Osteoblast (primary cell): ENCODE measurements at places on chromosomes 7 and 10. TPM values are rescaled to one million over a fixed set of nuclear protein-coding genes. Genes with fewer than 3 reads are reported as not detected.

DNA sequence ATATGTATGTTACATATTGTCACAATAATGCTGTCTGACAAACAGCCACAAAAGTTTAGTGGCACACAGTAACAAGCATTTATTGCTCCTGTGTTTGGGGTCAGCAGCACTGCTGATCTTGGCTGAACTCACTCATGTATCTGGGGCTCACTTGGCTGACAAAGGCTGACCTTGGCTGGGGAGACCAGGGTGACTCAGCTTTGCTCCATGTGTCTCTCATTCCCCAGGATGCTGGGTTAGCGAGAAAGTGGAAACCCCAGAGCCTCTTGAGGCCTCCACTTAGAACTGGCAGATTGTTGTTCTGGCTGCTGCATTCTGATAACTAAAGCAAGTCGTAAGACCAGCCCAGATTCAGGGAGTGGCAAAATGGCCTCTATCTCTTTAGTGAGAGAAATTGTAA, 217.3 kb upstream of the HABP2 start:
- no peak for DNase-seq

GRCh38 chr7:33485747-33486493, 356.6 kb downstream of the BBS9 start:
- no peak for DNase-seq

GRCh38 chr7:109939207-109939606, 1151.7 kb upstream of the LRRN3 start:
- DNase-seq = no peak

HABP2 gene
- not detected in 2 replicates for total RNA-seq

GDF2 gene
- total RNA-seq = not detected in 2 replicates

- peak; percentile 21 for DNase-seq
Observed at GRCh38 chr7:101104193-101104713, 19.0 kb downstream of the TRIM56 start.

DNA sequence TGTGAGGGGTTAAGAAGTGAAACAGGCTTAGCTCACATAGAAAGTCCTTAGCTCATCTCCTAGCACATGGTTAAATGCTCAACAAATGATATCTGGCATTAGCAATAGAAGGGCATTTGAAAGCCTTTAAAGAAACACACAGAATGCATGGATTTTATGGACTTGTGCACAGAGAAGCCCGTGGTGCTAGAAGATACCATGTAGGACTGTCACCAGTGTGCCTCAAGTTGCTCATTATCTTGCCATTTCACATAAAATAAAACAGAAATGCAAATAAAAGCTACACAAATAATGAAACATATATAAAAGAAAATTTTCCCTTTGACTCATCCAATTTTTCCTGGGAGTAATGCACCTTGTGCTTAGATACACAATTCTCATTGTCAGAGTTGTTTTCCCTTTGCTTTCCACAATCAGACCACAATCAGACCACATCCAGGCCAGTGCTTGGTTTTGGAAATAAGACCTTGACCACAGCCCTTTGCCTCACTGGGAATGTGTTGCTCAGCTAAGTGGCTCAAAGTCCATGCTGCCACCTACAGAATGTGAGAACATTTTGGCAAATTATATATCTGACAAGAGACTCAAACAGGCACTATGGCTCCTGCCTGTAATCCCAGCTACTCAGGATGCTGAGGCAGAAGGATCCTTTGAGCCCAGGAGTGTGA, 9.5 kb upstream of the WDR11 start:
- no peak for DNase-seq

DNA sequence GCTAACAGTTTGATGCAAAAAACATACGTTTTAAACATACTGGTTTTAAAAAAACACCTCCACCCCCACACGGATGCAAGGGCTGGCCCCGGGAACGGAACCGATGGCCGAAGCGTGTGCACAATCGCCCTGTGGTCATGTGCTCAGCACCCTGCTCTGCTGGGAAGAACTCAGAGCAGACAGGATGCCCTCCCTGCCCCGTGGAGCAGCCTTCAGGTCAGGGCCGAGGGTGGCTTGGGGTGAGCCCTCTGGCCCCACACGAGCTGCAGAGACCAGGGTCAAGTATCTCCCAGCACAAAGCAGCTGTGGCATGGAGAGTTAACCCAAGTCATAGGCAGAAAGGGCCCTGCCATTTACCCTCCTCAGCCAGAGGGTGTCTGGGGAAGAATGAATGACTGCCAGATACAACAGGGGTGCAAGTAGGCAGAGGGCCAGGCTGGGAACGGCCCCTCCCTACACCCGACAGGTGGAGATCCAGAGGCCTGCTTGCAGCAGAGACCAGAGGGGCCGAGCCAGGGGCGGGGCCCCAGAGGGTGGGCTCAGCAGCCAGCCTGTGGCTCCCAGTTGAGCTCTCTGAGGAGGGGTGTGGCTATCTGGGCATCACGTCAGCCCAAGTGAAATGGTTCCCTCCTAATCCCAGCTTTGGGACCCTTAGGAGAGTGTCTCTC, 56.8 kb downstream of the ZRANB1 start:
- peak; percentile 77 for DNase-seq
